ENCODE measurements at places on chromosomes 1 and 21.

- DNase-seq, result no peak
Observed at GRCh38 chr1:46188295-46189030, 9.8 kb downstream of the POMGNT1 start.

DNA sequence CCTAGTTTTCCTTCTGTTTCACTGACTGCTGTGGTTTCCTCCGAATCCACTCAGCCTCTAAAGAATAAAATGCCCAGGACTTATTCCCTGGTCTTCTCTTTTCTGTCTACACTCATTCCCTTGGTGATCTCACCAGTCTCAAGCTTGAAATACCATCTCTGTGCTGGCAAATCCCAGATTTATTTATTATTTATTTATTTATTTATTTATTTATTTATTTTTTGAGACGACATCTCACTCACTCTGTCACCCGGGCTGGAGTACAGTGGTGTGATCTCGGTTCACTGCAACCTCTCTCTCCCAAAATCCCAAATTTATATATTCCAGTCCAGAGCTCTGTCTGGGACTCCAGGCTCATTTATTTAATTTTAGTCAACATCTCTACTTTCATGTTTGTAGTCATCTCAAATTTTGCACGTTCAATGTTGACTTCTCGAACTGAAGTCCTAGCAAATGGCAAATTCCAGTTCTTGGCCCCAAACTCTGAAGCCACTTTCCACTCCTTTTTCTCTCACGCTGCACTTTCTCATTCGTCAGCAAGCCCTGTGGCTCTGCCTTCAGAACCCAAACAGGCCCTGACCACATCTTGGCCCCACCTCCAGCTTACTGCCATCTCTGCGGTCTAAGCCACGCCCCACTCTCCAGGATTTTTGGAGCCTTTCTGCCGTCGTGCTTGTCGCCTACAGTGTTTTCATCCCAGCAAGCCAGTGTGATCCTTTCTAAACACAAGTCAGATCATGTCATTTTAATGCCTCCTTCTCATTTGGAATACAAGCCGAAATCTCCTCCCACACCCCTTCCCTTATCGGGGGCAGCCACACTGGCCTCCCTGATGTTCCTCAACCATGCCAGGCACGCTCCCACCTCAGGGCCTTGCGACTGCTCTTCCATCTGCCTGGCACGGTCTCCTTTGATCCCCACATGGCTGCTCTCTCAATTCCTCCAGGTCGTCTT lies 14.2 kb upstream of the TENT5B start:
- no peak for DNase-seq

- no peak for DNase-seq
Observed at GRCh38 chr1:14280909-14281308, 317.6 kb upstream of the KAZN start.

DNA sequence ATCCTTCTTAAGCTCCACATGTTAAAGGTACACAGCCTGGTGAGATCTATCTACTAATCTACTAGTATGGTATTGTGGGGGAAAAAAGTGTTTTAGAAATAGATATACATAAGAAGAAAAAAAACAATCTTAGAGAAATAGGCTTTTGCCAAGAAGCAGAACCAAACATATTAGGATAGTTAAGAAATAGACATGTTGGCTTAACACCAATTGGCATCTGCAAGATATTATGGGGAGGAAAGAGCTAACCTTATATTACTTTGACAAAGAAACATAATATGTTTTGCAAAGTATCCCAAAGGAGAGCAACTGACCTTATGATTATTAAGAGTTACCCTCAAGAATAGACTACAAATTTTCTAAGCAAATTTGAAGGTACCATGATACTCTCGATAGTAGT lies 202.9 kb downstream of the BRINP3 start:
- no peak for DNase-seq

GRCh38 chr1:84271441-84272151 lies 29.9 kb upstream of the SAMD13 start:
- DNase-seq, result no peak

DNA sequence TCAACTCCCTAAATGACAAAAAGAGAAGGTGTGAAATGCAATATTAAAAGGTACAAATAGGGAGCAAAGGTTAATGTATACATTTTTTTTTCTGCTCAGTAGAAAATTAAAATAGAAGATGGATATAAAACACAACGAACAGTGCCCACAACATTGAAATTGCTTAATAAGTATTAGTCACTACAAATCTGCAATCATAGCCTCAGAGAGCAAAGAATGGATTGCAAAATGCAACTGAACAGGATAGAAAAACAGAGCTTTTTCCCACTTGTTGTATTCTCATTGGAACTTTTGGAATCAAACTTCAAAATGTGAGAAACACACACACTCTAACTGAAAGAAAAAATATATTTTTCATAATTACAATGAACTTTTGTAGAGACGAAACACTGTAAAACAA lies 552.2 kb upstream of the NCAM2 start:
- no peak for DNase-seq

DNA sequence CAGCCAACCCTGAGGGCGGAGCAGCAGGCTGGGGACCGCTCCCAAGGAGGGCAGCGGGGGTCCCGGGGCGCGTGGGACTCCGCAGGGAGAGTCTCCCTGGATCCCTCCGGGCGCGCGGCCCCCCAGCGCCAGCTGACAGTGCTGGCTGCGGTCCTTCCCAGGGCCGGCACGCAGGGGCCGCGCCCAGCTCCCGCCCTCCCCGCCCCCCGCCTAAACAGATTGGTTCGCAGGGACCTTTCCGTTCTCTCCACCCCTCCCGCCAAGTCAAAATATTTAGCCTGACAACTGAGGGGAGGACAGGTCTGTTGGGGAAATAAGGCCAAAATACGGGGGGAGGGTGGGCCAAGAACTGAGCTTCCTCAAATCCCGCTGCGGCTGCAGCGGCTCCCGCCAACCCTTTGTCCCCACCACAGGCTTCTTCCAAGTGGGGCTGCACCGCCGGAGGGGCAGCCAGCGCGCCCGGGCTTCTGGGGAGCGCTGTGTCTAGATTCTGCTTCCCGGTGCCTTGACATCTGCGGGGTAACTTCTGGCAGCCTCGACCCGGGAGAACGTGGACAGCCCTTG lies at the start of gene INSRR:
TSS of gene INSRR (minus strand) at position 159 of the 564 bp plus-strand sequence. CDS start 496 bp downstream, outside the sequence.
- DNase-seq, result no peak

DNA sequence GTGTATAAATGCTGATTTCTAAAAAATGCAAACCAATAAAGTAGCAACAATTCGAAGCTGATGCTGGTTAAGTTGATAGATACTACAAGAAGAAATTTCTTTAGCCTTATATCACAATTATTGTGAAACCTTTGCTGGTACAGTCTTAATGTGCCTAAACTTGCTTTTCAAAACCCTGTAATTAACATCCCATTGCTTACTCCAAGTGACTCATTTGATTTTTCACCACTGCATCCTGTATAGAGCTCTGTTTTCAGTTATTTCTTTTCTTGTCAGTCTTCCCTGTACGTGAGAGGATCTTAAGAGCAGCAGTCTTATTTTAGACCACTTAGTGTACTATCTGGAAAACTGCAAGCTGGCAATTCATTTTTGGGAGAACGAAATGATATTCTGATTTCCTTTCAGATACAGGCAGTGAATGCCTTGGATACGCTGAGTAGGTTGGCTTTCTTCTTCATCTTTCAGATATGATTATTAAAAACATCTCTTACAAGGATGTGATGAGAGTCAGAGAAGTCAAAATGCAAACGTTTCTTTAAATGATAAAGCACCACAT lies 210.3 kb downstream of the KCTD3 start:
- DNase-seq, result no peak

DNA sequence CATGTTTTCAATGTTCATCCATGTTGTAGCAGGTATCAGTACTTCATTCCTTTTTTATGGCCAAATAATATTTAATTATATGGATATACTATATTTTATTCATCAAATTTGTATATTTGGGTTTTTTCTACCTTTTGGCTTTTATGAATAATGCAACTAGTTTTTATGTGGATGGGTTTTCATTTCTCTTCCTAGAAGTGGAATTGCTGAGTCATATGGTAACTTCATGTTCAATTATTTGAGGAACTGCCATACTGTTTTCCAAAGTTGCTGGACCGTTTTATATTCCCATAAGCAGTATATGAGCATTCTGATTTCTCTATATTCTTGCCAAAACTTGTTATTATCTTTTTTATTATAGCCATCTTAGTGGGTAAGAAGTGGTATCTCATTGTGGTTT lies 16.0 kb downstream of the CFAP57 start:
- DNase-seq, result no peak

DNA sequence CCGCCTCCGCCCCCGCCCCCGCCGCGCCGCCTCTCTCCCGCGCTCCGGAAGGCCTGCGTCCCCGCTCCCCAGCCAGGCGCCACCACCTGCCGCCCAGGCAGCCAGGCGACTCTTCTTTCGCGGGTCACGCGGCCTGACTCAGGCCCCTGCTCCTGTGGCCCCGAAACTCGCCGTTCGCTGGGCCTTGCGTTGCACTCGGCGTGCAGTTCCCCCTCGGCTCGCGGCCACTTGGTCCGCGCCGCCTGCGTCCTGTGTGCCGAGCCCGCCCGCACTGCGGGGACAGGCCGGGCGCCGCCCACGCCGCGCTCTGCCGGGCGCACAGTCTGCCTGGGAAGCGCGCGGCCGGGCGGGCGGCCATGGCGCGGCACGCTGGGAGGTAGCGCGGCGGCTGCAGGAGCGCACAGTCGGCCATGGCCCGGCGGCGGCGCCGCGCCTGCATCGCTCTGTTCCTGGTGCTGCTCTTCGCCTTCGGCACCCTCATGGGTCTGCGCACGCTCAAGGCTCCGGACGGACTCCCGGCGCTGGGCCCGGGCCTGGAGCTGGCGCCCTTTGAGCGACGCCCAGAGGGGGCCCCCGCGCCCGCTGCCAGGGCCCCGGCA lies at the start of gene MANEAL:
TSS of gene MANEAL (plus strand) at position 75 of the 599 bp plus-strand sequence. CDS start at position 411, 336 bp downstream.
- DNase-seq, result no peak

DNA sequence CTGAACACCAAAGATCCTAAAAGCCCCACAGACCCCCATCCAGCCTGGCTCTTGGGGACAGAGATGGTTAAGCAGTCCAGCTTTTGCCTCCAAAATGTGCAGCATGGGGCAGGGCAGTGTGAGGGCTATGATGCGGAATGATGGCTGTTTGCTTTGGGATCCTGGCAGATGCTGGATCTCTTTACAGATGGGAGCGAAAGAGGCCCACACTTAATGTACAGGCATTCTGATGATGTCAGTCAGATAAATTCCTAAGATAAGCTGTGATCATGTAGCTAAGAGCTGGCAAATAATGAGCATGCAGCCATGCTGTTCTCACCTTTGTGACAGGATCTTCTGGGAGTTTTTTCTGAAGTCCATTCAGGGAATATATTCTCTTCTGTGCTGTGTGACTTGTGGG lies 17.6 kb upstream of the KCNQ4 start:
- no peak for DNase-seq

GRCh38 chr1:22808676-22809483 lies 98.2 kb downstream of the EPHB2 start:
- no peak for DNase-seq

DNA sequence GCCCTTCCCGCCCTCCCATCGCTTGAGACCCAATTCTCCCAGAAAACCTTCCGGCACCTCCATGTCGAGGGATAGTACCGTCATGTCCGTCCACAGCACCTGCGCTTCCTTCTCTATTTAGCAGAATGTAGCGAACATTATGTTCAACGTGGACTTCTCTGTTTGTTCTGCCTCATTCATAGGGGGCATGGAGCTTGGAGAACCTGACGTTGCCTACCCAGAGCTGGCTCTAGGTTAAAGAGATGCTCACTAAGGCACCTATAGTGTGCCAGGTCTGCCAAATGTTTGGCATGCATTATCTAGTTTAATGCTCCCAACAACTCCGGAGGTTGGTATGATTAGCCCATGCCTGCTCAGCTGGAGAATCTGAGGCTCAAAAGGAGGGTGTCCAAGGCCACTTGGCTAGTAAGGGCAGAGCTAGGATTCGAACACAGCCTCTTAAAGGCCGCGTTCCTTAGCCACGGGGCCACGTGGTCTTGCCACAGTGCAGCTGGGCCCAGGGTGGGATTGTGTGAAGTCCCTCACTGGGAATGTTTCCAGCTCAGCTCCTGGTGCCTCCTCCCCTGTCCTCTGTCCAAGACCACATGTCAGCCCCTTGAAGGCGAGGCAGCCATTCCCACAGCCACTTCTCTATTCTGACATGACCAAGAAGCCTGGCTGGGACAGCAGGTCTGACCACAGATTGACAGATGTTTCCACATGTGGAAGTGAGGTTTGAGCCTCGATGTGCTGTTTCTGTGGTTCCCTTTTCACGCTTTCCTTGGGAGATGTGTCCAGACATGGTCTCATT lies 57.8 kb downstream of the RUNX3 start:
- no peak for DNase-seq

DNA sequence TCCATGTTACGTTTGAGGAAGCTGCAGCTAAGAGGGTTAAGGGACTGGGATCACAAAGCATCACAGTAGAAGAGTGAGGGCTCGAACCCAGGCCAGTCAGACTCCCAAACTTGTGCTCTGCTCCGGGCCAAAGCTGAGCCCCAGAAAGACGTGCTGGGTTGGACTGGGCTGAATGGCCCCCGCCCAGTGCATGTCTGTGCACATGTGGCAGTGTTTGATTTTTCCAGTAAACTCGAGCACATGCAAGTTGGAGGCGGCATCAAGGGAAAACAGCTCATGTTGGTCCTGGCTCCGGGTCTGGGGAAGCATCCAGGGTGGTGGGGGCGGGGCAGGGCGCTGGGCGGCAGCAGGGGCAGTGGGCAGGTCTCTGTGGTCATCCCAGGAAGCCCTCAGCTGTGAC lies 39.8 kb upstream of the WNT4 start:
- DNase-seq, result no peak

DNA sequence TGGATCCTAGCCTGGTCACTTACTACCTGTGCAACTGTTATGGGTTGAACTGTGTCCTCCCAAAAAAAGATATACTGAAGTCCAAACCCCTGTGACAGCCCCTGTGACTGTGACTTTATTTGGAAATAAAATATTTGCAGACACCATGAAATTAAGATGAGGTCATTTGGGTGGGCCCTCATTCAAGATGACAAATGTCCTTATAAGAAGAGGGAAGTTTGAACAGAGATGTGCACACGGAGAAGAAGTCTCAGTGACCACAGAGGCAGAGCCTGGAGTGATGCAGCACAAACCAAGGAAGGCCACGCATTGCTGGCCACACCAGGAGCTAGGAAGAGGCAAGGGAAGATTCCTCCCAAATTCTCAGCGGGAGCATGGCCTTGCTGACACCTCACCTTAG lies 249.7 kb upstream of the RUNX1 start:
- no peak for DNase-seq

- DNase-seq, result no peak
Observed at GRCh38 chr1:149979972-149980540, 30.5 kb downstream of the OTUD7B start.

- DNase-seq, result no peak
Observed at GRCh38 chr1:10189659-10190058, 20.7 kb upstream of the KIF1B start.

- no peak for DNase-seq
Observed at GRCh38 chr1:29258976-29259801, 22.9 kb downstream of the PTPRU start.

DNA sequence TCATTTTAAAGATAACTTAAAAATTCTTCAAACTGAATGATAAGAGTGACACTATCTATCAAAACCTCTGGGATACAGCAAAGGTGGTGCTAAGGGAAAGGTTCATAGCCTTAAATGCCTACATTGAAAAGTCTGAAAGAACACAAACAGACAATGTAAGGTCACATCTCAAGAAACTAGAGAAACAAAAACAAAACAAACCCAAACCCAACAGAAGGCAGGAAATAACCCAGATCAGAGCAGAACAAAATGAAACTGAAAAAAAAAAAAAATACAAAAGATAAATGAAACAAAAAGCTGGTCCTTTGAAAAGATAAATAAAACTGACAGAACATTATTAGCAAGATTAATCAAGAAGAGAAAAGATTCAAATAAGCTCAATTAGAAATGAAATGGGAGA lies 6.8 kb downstream of the ODF2L start:
- DNase-seq, result no peak
